Gastroesophageal sphincter (tissue), 4 donors: ENCODE measurements at places on chromosomes 12 and 14.
A peak's percentile ranks its signal among the peaks of the same experiment; 100 is the strongest.

- no peak for ATAC-seq
These were observed 23.6 kb downstream of the ZNF664 start for GRCh38 chr12:123996581-123996980.

DNA sequence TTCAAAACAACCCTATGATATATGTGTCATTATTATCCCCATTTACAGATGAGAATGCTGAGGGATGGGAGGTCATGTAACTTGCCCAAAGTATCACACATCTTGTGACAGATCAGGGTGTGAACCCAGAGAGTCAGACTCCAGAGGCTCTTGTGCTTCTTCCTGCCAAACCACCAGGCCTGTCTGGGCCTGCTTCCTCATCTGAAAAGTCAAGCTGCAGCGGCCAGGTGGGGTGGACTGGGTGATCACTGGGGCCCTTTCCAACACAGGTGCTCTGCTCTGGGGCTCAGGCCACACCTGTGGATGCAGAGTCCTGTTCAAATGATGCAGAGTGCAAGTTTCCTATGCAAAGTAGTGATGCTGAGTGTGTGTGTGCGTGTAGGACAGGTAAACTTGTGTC is 26.7 kb downstream of the TSPAN11 start:
- no peak for ATAC-seq

DNA sequence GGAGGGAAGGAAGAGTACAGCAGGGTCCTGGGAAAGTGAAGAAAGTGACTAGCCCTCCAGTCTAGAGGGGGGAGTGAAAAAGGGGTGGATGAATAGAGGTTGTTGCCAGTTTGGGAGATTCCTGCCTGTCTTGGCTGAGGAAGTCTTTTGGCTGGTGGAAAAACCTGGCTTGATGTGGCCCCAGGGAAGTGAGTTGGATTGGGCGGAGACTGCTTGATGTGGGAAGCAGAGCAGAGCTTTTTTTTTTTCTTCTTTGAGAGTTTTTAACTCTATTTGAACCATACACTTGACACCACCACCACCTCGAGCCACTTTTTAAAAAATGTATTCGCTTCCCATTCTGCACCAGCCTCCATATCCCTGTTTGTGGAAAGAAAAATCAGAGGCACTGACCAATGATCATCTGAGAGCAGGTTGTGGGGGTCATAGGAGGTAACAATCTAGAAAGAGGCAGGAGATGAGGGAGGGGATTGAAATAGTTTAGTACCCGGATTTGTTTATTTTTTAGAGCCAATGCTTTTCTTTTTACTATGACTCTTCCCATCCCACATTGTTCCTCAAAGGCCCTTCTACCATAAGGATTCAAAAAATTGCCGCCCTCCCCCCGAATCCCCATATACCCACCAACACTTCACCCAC is 690 bp upstream of the DTX3 start:
- ATAC-seq: peak; percentile 86

GRCh38 chr14:101113108-101113612 is 209.6 kb upstream of the RTL1 start:
- ATAC-seq: no peak

DNA sequence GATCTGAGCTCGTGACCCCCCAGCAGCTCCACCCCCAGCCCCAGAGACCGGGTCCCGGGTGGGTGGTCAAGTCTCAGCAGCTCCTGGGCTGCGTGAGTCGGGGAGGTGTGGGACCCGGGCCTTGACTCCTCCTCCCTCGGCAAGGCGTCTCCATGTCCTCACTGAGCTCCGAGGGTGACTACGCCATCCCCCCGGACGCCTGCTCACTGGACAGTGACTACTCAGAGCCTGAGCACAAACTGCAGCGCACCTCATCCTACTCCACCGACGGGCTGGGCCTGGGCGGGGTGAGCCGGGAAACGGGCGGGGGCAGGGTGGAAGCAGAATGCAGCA is 28.1 kb downstream of the PIGH start:
- no peak for ATAC-seq

- ATAC-seq: no peak
These were observed 50.6 kb downstream of the CPM start for GRCh38 chr12:68882251-68882964.

- no peak for ATAC-seq
These were observed 3.9 kb downstream of the RABGGTA start for GRCh38 chr14:24267516-24267915.

- ATAC-seq: no peak
These were observed 222.8 kb downstream of the C12orf42 start for GRCh38 chr12:103272949-103273348.

- ATAC-seq: no peak
These were observed 88.4 kb downstream of the POLR3B start for GRCh38 chr12:106445959-106446358.

DNA sequence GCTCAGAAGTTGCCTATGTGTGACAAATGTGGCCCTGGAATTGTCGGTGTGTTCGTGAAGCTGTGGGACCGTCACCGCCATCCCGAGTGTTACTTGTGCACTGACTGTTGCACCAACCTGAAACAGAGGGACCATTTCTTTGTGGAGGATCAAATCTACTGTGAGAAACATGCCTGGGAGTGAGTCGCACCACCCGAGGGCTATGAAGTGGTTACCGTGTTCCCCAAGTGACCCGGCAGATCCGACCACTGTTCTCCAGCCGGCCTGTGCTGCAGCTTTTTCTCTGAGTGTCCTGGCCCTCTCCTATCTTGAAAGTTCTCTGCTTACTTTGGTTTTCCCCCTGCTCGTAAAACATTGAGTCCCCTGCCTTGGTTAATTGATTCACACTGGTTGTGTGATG is 65.3 kb downstream of the VCPKMT start:
- no peak for ATAC-seq

GRCh38 chr14:99899578-99900178 is 106.5 kb downstream of the EML1 start:
- ATAC-seq: no peak

DNA sequence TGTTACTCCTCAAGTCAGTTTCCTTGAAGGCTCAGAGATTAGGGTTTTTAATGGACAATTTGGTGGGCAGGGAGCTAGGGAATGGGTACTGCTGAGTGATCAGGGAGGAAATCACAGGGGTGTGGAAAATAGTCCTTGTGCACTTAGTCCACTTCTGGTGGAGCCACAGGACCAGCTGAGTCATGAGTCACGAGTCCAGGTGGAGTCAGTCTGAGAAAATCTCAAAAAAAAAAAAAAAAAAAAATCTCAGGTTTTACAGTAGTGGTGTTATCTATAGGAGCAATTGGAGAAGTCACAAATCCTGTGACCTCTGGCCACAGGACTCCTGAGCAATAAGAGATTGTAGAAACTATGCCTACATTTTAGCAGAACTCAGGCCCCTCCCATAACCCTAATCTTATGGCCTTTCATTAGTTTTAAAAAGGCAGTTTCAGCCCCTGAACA is 28.2 kb upstream of the AMN1 start:
- no peak for ATAC-seq

DNA sequence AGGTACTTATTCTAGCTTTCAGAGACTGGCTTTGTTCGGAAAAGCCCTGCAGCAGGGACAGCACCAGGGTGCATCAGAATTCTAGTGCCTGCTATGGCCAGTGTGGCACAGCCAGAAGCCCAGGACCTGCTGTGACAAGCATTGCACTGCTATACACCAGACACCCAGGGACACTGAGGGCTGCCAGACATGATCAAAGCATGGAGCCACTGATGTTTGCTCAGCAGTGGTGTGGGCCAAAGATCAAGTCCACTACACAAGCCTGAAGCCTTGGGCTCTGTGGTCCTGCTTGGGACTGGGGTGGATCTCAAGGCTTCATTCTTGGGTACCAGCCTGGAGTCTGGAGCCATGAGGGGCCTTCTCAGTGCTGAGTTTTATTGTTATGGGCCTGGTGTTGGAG is 36.1 kb upstream of the CDKN3 start:
- ATAC-seq: no peak

GRCh38 chr14:104102282-104102914 is 16.9 kb downstream of the ASPG start:
- no peak for ATAC-seq

- peak; percentile 93 for ATAC-seq
These were observed 7.5 kb downstream of the HEBP1 start for GRCh38 chr12:12992418-12993130.

DNA sequence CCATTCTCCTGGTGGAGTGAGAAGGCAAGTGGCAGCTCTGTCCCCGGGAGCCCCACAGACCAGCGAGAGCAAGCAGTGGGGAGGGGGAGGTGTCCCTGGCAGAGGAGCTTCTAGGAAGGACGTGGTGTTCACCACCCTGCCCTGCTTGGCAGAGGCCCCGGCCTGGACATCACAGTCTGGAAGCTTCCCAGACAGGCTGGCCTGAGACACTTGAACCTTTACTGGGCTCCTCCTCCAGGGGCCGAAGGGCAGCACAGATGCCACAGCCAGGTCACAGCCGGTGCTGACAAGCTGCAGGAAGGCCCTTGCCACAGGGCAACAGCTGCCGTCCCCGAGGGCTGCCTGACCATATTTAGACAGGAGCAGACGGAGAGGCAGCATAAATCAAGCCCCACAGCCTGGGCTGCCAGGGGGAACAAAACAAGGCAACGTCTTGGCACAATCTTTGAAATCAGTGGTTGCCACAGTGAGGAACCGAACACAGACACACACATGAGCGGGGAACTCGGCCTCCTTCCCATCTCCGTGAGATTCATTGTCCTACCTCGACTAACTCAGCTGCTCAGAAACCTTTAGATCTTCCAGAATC is 28.5 kb downstream of the PRIMA1 start:
- ATAC-seq: peak; percentile 70

DNA sequence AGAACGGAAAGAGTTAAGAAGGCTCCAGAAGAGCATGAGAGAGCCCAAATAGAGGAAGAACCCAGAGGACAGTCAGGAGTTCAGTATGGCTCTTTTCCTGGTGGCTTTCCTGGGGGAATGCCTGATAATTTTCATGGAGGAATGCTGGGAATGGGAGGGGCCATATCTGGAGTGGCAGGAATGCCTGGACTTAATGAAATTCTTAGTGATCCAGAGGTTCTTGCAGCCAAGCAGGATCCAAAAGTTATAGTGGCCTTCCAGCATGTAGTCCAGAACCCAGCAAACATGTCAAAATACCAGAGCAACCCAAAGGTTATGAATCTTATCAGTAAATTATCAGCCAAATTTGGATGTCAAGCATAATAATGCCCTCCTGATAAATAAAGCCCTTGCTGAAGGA is 15.5 kb upstream of the SYT10 start:
- no peak for ATAC-seq

DNA sequence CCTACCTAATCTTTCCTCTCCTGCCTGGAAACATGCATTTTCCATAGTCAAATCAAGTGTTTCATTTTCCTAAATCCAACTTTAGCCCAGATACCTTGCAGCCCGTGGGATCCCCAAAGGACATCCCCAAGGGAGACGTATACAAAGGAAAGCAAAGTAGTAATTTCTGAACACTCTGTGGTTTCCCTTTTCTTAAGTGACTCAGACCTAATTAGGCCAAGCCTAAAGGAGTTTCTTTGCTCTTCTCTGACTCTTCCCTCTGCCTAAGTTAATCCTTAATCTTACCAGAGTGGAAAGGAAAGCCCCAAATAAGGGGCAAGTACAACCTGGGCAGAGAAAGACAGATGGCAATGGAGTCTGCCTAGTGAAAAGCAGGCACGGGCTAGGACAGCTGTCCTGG is 250.3 kb downstream of the SPTSSA start:
- no peak for ATAC-seq

GRCh38 chr12:42706321-42706720 is 116.8 kb upstream of the PRICKLE1 start:
- no peak for ATAC-seq

GRCh38 chr14:66568220-66568619 is 60.3 kb downstream of the GPHN start:
- no peak for ATAC-seq

- ATAC-seq: no peak
These were observed 63.2 kb downstream of the PRIMA1 start for GRCh38 chr14:93725002-93725582.

DNA sequence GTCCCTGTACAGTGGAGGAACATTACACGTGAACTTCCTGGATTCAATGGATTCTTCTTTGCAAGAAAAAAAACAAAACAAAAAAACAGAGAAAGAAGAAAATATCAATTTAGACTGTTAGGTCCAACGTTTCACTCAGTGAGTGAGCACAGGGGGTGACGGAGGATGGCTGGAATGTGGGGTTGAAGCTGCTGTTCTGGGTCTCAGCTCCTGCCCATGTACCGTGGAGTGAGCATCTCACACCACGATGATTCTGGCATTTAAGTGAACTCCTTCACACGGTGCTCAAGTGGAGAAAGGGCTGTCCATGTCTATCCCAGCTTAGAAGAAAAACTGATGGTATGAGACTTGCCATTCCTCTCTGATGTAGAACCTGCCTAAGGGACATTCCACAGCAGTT is 23.2 kb downstream of the CCND2 start:
- no peak for ATAC-seq

- no peak for ATAC-seq
These were observed 49.4 kb downstream of the BICD1 start for GRCh38 chr12:32155961-32156529.

- ATAC-seq: no peak
These were observed 456.9 kb upstream of the SYT1 start for GRCh38 chr12:78407722-78408121.

DNA sequence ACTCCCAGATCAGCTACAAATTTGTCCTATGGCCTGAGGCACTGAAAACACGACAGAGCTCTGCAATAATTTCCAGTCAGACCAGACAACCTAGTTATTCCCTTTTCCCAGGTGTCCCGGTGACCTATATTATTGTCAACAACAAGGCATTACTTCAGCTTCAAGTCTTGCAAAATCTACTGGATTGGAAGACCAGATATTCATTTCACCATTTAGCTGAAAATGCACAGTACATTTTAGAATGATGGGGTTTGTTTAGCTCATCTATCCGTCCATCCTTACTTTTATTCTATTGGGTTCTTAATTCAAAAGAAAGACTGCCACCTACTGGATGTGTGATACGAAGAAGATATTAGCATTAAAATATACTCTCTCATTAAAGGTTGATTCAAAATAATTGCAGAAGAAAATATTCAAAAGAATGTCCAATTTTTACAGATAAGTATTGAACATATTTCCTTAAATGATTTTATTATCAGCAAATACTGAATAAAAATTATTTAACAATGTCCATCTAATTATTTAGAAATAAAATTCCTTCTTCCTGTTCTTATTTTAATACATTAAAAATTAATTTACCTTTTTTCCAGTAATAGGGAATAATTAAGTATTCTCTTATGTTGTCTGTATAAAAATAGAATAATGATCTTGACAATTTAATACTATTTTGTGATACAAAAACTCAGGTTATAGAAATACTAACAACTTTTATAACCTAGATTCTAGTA is 244.9 kb upstream of the LRIG3 start:
- no peak for ATAC-seq

DNA sequence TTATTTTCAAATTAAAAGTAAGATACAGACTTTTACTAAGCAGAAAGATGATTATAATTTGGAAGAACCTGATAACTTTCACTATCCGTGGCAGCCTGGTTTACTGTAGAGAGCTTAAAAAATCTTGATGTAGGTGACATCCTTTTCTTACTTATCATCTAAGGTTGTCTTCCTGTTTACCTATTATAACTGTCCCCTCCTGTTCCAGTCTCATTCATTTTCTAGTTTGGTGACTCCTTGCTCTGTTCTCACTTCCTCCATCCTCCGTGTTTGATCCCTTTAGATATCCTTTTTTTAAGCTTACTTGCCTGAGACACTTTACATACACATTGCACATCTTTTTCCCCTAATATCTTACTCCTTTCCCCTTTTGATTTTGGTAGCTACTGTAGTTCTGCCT is 27.5 kb downstream of the CCDC91 start:
- no peak for ATAC-seq

- ATAC-seq: no peak
These were observed 93.2 kb downstream of the FBXO33 start for GRCh38 chr14:39339003-39339402.
